Right ventricle myocardium superior (tissue), 1 donor: ENCODE measurements at places on chromosomes 1 and 21.

DNA sequence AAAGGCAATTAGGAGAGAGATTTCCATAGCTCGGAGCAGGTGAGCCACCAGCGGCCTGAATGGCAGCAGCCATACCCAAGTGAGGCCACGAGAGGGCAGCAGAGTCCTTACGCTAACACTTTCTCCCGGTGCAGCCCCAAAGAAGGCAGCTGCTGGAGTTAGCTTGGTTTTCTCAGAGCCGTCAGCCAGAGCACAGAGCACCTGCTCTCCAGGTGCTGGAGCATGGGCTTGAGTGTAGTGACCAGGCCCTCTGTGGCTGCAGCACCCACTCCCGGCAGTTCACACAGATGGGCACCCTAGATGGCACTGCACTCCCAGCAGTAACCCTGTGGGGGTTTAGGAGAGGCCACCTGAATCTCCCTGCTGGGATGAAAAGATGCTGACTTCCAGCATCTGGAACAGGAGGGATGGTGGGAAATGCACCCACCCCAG lies 45.8 kb downstream of the TMCC2 start:
- DNase-seq: peak; percentile 91

GRCh38 chr1:94025383-94026340 lies 95.3 kb downstream of the ABCA4 start:
- DNase-seq: no peak

DNA sequence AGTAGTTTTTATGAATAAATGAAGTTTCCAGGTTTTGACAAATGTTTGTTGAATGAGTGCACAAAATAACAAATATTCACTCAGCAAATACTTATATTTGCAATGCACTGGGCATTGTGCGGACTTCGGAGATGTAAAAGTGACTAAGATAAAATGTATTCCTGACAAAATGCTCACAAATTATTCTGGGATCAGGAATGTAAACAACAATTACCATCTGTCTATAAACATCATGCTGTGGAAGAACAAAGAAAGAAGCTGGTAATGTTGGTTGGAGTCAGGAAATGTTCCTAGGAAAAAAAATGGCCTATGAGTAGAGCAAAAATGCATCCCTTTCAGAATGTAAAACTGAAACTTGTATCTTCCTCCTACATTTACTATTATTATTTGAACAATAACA lies 68.5 kb downstream of the CRB1 start:
- no peak for DNase-seq

GRCh38 chr1:248818505-248819374 lies 7.0 kb downstream of the SH3BP5L start:
- DNase-seq: no peak

DNA sequence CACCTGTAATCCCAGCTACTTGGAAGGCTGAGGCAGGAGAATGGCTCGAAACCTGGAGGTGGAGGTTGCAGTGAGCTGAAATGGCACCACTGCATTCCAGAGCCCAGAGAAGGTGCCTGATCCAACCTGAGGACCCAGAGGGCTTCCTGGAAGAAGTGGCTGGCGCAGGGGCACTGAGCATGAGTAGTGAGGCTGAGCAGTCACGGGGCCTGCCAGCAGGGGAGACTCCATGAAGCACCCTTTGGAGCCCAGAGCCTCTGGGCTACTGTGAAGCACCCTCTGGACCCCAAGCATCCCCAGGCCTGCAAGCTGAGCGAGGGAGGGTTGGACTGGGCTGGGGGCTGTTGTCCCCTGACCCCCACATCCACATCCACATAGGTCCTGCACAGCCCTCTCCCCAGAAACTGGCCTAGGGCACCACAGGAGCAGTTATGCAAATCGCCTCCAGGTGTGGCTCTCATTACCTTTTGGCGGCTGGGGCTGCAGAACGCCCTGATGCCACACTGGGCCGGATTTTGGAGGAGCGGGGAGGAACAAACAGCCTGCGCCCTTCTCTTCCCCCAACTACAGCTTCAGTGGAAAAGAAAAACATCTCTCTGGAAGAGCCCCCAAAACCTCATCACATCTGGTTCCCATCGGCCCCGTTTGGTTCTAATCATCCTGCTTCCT lies 78.2 kb upstream of the TARDBP start:
- DNase-seq: no peak

- peak; percentile 78 for DNase-seq
These were observed 729 bp downstream of the APP start for GRCh38 chr21:26169611-26170470.

DNA sequence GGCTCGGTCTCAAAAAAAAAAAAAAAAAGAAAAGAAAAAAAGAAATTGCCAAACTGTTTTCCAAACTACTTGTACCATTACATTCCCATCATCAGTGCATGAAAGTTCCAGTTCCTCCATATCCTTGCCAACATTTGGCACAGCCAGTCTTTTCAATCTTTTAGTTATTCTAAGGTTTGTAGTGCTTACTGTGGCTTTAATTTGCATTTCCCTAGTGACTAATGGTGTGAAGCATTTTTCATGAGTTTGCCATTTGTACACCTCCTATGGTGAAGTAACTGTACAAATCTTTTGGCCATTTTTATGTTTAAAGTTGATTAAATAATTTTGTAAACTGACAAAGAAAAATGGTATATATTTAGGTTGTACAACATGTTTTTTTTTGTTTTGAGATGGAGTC lies 70.7 kb downstream of the DEGS1 start:
- no peak for DNase-seq
